ENCODE measurements at places on chromosomes 16 and 17.

- DNase-seq = no peak
Observed at GRCh38 chr17:55190748-55191147, 74.0 kb upstream of the HLF start.

- no peak for DNase-seq
Observed at GRCh38 chr16:21267298-21267697, 10.8 kb downstream of the CRYM start.

- DNase-seq = no peak
Observed at GRCh38 chr17:38333635-38334295, 10.0 kb downstream of the GPR179 start.

- no peak for DNase-seq
Observed at GRCh38 chr16:19860166-19861041, 24.2 kb downstream of the GPRC5B start.

- DNase-seq = no peak
Observed at GRCh38 chr17:16150251-16150856, 65.0 kb downstream of the NCOR1 start.

- DNase-seq = no peak
Observed at GRCh38 chr17:77696721-77697460, 261.6 kb upstream of the TNRC6C start.

- no peak for DNase-seq
Observed at GRCh38 chr16:28499854-28500253, 5.4 kb downstream of the APOBR start.

- no peak for DNase-seq
Observed at GRCh38 chr17:78252111-78252634, 20.7 kb downstream of the TMEM235 start.

Data from activated B cell treated with CpG ODN at 0.5 μM for 24 hours (primary cell).